ENCODE measurements at places on chromosomes 11 and 22. TPM values are rescaled to one million over a fixed set of nuclear protein-coding genes. Genes with fewer than 3 reads are reported as not detected.
A peak's percentile ranks its signal among the peaks of the same experiment; 100 is the strongest.

DNA sequence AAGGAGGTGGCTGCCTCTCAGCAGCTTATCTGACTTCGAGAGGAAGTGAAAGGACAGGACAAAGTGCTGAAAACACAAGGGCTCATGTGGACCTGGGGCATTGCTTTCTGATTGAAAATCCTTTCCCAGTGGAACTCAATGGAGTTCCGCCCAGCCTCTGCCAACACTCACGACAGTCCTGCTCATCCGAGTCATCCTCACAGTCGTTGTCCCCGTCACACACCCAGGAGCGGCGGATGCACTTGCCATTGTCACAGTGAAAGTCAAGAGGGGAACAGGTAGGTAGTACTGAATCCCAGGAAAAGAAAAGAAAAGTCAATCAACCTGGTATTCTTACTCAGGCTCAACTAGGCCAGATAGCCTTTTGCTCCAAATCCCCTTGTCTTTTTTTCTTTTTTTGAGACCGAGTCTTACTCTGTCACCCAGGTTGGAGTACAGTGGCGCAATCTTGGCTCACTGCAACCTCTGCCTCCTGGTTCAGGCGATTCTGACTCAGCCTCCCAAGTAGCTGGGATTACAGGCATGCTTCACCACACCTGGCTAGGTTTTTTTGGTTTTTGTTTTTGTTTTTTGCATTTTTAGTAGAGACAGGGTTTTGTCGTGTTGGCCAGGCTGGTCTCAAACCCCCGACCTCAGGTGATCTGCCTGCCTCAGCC is 18.1 kb downstream of the LRP4 start:
- DNase-seq: no peak

DNA sequence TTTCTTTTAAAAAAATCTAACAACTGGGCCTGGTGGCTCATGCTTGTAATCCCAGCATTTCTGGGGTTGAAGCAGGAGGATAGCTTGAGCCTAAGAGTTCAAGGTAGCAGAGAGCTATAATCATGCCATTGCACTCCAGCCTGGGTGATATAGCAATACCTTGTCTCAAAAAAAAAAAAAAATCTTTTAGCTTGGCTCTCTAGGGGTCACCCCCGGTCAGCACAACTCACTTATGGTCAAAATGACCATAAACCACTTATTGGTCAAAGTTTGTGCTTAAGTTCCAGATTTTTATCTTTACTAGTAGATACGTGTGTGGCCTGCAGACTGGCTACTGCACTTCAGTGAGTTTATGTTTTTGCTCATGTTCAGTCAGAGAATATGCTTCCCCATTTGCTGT is 6.3 kb upstream of the SPDYC start:
- no peak for DNase-seq

GRCh38 chr11:7600205-7600775 is 73.0 kb downstream of the CYB5R2 start:
- no peak for DNase-seq

- no peak for DNase-seq
These were observed 605.7 kb downstream of the INSC start for GRCh38 chr11:15720460-15720859.

GRCh38 chr11:117892651-117893050 is 16.2 kb upstream of the FXYD6 start:
- no peak for DNase-seq

DNA sequence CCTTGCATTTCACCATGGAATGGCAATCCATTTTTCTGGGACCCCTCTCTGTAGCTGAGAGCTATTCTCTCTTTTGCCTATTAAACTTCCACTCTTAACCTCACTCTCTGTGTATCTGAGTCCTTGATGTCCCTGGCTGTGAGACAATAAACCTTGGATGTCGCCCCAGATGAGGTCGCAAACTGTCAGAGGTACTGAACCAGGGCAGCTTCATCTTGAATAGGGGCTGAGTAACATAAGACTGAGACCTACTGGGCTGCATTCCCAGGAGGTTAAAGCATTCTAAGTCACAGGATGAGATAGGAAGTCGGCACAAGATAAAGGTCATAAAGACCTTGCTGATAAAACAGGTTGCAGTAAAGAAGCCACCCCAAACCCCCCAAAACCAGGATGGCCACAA is 68.0 kb downstream of the RSF1 start:
- no peak for DNase-seq

DNA sequence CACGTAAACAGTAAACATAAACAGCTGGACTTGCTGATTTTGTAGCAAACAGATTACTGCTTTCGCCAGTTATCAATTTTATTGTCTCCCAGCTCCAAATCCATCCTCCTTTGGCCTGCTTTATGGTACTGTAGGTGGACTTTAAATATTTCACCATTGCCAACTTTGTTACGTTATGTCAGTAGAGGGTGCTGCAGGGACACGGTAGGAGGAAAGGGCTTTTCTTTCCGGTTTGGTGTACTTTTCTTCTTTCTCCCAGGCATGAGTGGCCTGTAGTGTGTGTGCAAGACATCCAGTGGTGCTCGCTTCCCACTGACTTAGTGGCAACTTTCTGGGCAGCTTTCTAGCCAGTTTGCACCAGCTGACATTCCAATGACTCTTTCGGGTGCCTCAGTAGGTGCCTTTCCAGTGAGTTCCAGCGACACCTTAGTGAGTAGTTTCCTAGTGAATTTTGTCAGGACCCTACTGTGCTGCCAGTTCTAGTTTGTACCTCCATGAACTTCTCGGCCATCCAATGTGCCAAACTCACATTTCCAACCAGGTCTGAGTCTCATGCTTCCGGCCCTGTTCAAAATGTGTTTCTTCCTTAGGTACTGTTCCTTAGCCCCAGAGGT is 267.6 kb upstream of the TENM4 start:
- no peak for DNase-seq

DNA sequence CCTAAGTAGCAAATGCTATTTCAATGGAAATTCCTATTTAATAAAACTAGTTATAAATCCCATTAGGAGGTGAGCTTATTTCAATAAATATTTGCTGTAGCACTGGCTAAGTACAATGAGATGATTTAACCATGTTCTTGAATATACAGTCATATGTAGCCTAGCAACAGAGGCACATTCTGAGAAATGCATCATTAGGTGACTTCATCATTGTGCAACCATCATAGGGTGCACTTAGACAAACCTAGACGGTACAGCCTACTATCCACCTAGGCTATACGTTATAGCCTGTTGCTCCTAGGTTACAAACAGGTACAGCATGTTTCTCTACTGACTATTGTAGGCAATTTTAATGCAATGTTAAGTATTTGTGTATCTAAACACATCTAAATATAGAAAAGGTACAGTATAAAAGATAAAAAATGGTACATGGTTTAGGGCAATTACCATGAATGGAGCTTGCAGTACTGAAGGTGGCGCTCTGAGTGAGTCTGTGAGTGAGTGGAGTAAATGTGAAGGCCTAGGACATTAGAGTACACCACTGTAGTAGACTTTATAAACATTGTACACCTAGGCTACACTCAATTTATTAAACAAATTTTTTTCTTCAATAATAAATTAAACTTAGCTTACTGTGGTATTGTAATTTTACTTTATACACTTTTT is 350.1 kb downstream of the CASP12 start:
- DNase-seq: no peak

DNA sequence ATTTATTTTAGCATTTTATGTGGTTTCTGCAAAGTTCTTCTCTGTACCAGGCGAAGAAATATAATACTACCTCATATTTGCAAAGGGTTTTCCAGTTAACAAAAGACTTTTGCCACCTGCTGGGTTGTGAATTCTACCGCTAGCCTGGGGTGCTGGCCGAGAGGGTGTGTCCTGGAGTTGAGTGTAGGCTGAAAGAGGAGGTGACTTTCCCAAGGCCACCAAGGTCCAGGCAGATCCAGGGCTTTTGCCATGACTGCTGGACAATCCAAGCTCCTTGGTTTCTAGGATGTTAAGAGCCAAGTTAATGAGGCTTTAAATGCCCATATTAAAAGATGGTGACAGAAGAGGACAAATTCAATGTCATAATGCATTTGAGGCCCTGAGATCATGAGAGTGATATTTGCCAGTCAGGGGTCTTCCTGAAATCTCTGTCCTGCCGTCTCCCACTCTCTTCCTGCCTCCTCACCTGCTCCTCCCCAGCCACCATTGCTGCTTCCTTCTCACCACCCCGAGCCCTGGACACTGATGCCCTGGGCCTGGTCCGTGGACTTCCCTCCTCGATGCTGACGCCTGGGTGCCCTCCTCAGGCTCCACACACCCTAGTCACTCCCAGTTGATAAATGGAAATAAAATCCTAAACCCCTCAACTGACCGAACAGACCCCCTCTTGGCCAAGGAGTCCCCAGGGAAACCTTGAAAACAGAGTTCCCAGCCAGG is 825.6 kb downstream of the TBC1D22A start:
- peak; percentile 72 for DNase-seq

DNA sequence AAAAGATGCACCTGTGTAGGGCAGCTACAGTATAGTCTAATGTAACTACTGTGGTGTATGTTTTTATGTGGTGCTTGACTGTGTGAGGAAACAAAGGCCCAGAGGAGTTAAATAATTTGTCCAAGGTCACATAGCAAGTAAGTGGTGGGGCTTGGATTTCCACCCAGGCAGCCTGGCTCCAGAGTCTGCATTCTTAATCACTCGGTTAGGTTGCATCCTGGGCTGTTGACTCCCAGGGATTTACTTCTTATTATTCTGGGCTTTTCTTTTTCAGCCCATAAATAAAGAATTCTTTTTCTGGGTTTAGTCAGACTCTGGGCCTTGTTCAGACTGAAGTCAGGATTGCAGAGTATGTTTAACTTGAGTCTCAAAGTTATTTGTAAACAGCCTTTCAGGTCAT is 82.1 kb downstream of the ARHGAP42 start:
- no peak for DNase-seq

The RIBC2 gene
- total RNA-seq: not detected

The RFPL3 gene
- total RNA-seq: not detected

The AQP11 gene
- 0.84 TPM for total RNA-seq
